CD8-positive, alpha-beta memory T cell (primary cell): ENCODE measurements at places on chromosomes 7 and 10.

GRCh38 chr10:68284062-68285001 lies 47.5 kb upstream of the HNRNPH3 start:
- H3K27ac ChIP-seq, result no peak overlapping the region
- H3K36me3 ChIP-seq, result no peaks in the 10 kb centered on the region
- H3K4me1 ChIP-seq, result no peaks in the 10 kb centered on the region
- H3K4me3 ChIP-seq, result no peak overlapping the region

DNA sequence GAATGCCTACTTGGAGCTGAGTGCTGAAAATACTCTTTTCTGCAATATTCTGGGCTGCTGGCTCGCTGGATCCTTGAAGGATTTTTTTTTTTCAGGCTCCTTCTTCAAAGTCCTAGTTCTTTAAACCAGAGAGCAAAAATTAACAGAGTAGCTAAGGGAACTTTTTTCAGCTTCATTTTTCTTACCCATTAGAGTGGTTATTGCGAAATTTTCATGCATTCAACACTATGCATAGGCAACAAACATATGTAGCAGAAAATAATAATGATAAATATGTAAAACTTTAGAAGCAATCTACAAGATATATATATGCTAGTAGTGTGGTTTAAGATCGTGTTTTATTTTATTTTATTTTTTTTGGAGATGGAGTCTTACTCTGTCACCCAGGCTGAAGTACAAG lies 264.6 kb downstream of the SFMBT2 start:
- DNase-seq, result no peak
- H3K4me3 ChIP-seq, result no peak overlapping the region
- H3K4me1 ChIP-seq, result no peaks in the 10 kb centered on the region

DNA sequence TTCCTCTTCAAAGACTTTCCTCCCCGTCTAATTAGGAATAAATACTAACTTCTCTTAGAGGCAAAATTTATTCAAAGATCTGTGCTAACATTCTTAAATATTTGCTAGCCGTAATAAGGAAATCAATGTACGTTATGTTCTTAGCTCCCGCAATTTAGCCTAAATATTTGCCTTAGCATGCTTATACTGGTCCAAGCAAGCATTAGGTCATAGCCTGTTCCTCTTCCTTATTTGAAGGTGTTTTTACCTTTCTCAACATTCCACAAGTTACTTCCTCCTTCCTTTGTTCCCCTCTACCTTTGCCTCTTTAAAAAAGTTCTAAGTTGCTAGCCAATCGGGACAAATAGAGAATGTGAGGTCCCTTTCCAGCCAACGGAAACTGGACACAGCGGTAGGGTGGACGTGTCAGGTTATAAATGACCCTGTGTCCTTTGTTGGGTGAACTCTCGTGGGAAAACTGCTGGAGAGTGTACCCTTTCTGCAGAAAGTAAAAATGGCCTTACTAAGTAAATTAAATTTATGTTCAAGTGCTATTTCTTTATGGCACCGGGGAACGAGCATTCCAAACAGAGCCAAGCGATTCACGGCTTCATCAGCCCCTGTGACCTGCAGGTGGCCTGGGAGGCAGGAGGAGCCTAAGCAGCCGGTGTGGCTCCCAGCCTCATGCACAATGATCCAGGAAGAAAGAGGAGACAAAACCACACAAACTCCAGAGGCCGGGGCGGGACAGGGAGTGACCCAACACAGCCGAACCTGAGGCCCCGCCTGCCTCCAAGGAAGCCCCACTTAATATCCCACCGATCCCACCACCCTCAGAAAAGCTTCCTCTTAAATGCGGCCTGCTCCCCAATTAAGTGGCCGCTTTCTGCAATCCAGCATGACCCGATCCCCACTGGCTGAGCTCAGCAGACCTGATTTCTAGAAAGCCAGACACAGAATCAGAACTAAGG lies 67.0 kb downstream of the ZRANB1 start:
- no peaks in the 10 kb centered on the region for H3K27me3 ChIP-seq
- no peak overlapping the region for H3K4me3 ChIP-seq
- no peak overlapping the region for H3K27ac ChIP-seq
- H3K4me1 ChIP-seq, result no peaks in the 10 kb centered on the region
- no peak for DNase-seq
- no peaks in the 10 kb centered on the region for H3K36me3 ChIP-seq

GRCh38 chr7:10913457-10913856 lies 60.2 kb upstream of the PHF14 start:
- no peak overlapping the region for H3K4me3 ChIP-seq
- no peaks in the 10 kb centered on the region for H3K27me3 ChIP-seq
- H3K4me1 ChIP-seq, result no peaks in the 10 kb centered on the region
- H3K27ac ChIP-seq, result no peak overlapping the region

GRCh38 chr10:27611744-27612550 lies 107.8 kb downstream of the RAB18 start:
- H3K4me3 ChIP-seq, result no peak overlapping the region
- DNase-seq, result no peak
- no peaks in the 10 kb centered on the region for H3K36me3 ChIP-seq
- no peak overlapping the region for H3K27ac ChIP-seq
- H3K4me1 ChIP-seq, result no peaks in the 10 kb centered on the region
- peaks cover 3% of the 10 kb centered on the region for H3K27me3 ChIP-seq

DNA sequence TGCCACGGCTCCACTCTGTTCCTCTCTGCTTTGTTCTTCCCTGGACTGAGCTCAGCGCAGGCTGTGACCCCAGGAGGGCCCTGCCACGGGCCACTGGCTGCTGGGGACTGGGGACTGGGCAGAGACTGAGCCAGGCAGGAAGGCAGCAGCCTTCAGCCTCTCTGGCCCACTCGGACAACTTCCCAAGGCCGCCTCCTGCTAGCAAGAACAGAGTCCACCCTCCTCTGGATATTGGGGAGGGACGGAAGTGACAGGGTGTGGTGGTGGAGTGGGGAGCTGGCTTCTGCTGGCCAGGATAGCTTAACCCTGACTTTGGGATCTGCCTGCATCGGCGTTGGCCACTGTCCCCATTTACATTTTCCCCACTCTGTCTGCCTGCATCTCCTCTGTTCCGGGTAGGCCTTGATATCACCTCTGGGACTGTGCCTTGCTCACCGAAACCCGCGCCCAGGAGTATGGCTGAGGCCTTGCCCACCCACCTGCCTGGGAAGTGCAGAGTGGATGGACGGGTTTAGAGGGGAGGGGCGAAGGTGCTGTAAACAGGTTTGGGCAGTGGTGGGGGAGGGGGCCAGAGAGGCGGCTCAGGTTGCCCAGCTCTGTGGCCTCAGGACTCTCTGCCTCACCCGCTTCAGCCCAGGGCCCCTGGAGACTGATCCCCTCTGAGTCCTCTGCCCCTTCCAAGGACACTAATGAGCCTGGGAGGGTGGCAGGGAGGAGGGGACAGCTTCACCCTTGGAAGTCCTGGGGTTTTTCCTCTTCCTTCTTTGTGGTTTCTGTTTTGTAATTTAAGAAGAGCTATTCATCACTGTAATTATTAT lies 1.2 kb downstream of the CLDN4 start:
- no peaks in the 10 kb centered on the region for H3K27me3 ChIP-seq
- H3K4me1 ChIP-seq, result peaks cover 6% of the 10 kb centered on the region
- no peak for DNase-seq

- no peak overlapping the region for H3K27ac ChIP-seq
- no peaks in the 10 kb centered on the region for H3K27me3 ChIP-seq
- H3K4me3 ChIP-seq, result no peak overlapping the region
- no peaks in the 10 kb centered on the region for H3K36me3 ChIP-seq
- H3K4me1 ChIP-seq, result no peaks in the 10 kb centered on the region
Observed at GRCh38 chr7:121411597-121411979, 15.5 kb upstream of the FAM3C start.

GRCh38 chr10:64529003-64529350 lies 1007.8 kb downstream of the REEP3 start:
- H3K36me3 ChIP-seq, result no peaks in the 10 kb centered on the region
- no peak overlapping the region for H3K4me3 ChIP-seq
- H3K27ac ChIP-seq, result no peak overlapping the region
- no peaks in the 10 kb centered on the region for H3K27me3 ChIP-seq
- no peaks in the 10 kb centered on the region for H3K4me1 ChIP-seq

DNA sequence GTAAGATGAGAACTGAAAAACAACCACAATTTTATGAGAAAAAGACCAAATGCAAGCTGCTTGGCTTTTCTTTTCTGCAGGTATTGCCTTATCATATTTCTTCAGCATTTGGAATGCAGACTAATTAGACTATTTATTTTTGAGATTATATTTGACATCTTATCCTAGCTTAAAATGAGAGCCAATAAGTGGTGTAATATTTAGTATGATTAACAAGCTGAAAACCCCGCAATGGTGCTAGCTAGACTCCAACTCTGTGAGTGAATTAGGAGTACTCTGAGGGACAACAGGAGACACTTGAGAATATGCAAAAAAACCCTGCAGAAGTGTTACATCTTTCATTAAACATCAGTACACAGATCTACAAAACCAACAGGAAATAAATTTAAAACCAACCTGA lies 180.3 kb upstream of the MEOX2 start:
- H3K4me1 ChIP-seq, result no peaks in the 10 kb centered on the region
- H3K27ac ChIP-seq, result no peak overlapping the region
- H3K27me3 ChIP-seq, result no peaks in the 10 kb centered on the region
- no peak overlapping the region for H3K4me3 ChIP-seq
- DNase-seq, result no peak
- H3K36me3 ChIP-seq, result no peaks in the 10 kb centered on the region

GRCh38 chr10:30026080-30026479 lies 33.3 kb downstream of the JCAD start:
- H3K4me3 ChIP-seq, result no peak overlapping the region
- H3K27ac ChIP-seq, result no peak overlapping the region
- peaks cover 25% of the 10 kb centered on the region for H3K27me3 ChIP-seq

DNA sequence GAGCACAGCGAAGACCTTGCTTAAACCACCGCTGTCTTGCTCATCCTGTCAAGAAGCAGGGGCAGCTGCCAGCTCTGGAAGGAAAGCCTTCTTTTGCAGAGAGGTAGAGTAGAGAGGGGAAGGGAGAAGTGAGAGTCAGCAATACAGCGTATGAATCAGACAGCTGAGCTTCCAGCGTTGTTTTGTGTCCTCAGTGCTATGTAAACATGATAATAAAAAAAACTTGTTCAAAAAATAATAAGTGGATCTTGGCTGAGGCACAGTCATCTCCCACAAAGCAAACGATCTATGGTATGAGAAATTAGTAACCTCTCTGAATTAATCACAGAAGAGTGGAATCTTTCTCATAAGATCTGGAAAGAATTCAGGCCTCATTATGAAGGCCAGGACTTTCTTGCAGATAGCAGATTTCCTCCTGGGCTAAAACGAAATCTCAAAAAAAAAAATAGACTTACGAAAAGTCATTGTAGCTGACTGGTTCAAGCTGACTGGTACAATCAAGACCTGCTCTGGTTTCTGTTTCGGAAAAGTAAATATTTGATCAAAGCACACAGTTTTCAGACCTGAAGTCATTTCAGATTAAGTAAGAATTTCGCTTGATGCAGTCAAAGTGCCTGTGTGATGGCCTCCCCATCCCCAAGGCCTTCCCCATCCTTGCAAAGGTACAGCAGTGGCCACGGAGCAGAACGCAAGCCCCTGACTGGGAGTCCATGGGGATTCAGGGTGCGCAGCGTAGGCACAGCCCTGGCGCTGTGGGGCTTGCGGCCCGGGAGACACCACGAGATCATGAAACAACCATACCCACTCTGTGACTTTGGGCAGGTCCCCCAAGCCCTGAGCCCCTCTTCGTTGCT lies 29.4 kb downstream of the CHST15 start:
- no peak overlapping the region for H3K27ac ChIP-seq
- H3K4me3 ChIP-seq, result no peak overlapping the region
- H3K36me3 ChIP-seq, result no peaks in the 10 kb centered on the region
- DNase-seq, result no peak
- H3K4me1 ChIP-seq, result peaks cover 19% of the 10 kb centered on the region

DNA sequence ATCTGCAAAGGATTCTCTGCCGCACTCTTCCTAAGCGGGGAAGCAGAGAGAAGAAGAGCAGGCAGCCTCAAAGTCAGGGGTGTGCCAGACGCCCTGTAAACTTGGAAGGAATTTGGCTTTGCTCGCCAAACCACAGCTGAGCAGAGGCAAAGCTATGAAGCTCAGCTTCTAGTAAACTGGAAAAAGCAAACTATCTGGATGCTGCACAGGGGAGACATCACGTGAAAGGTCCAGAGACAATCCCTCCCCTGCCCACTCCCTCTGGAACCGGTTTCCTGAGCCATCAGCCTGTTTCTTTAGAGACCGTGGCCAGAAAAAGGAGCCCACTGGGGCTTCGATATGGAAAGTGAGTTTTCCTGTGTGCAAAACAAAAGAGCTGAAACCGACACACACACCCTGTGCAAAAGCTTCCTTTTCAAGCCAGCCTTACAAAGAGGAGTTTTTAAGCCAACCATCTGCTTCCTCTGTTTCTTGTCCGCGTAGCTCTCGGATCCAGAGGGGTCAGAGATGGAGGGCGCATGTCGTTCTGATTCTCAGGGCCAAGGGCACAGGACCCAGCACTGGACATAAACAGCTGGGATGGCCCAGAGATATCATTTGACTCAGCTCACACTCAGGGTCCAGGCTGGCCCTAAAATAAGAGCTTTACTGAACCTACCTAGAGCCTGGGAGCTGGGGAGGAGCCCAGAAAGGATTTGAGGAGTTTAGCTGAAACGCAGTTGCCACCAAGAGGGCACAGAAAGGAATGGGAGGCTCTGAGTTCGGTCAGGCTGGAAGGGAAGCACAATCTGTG lies 58.2 kb upstream of the DNAAF5 start:
- H3K36me3 ChIP-seq, result no peaks in the 10 kb centered on the region
- no peak overlapping the region for H3K27ac ChIP-seq
- peak overlapping the region; percentile 10 for H3K4me3 ChIP-seq
- H3K27me3 ChIP-seq, result no peaks in the 10 kb centered on the region
- no peak for DNase-seq

- no peak for DNase-seq
- H3K4me1 ChIP-seq, result no peaks in the 10 kb centered on the region
- H3K4me3 ChIP-seq, result no peak overlapping the region
- H3K27me3 ChIP-seq, result no peaks in the 10 kb centered on the region
- no peaks in the 10 kb centered on the region for H3K36me3 ChIP-seq
Observed at GRCh38 chr7:136877509-136877908, 9.1 kb downstream of the CHRM2 start.

DNA sequence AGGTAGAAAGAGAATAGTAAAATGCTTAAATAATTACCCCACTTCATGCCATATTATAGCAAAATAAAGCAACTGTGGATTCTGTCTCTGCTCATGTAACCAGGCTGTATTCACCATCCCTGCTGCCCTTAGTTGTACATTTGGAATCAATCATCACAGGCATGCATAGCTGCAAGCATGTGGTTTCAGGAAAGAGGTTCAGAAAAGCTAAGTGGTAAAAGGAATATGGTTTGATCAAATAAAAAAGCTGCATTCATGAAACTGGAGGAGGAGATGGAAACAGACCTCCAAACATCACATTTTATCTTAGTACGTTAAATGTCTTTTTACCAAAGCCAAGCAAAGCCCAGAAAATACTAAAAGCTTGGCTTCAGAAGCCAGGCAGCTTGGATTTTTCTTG lies 81.3 kb downstream of the ADAM22 start:
- H3K27ac ChIP-seq, result no peak overlapping the region
- no peaks in the 10 kb centered on the region for H3K4me1 ChIP-seq
- H3K36me3 ChIP-seq, result no peaks in the 10 kb centered on the region
- H3K27me3 ChIP-seq, result no peaks in the 10 kb centered on the region
- DNase-seq, result no peak
- H3K4me3 ChIP-seq, result no peak overlapping the region

DNA sequence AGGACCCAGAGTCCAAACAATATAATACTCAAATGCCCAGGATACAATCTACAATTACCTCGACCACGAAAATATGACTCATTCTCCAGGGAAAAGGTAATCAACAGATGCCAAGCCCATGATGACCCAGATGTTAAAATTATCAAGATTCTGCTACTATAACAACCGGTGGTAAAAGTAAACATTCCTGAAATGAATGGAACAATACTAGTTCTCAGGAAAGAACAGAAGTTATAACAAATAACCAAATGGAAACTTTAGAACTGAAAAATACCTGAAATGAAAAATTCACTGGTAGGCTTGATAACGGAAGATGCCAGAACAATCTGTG lies 34.1 kb upstream of the GUSB start:
- no peak overlapping the region for H3K27ac ChIP-seq
- H3K4me1 ChIP-seq, result no peaks in the 10 kb centered on the region
- no peak for DNase-seq
